Posterior cingulate gyrus (tissue), 11 donors: ENCODE measurements at places on chromosomes 1 and 21.
A peak's percentile ranks its signal among the peaks of the same experiment; 100 is the strongest.

DNA sequence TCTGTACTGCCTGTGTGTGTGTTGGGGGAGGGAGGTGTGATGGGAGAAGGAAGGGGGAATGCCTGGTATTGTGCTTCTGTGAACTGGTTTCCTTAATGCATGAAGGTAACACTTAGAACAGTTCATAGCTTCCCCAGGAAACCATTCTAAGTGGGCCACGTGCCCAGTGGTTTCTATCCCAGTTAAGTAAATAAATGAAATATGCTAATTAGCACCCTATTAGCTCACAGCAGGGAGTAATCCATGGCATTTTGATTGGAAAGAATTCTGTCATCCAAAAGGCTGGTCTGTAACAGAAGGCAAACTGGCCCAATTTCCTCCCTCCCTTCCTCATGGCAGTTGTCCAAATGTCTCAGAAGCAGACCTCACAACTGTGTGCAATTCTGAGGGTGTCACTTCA, 199.3 kb downstream of the TTLL7 start:
- DNase-seq = no peak

GRCh38 chr1:21885236-21886037, 51.7 kb downstream of the HSPG2 start:
- DNase-seq = no peak

DNA sequence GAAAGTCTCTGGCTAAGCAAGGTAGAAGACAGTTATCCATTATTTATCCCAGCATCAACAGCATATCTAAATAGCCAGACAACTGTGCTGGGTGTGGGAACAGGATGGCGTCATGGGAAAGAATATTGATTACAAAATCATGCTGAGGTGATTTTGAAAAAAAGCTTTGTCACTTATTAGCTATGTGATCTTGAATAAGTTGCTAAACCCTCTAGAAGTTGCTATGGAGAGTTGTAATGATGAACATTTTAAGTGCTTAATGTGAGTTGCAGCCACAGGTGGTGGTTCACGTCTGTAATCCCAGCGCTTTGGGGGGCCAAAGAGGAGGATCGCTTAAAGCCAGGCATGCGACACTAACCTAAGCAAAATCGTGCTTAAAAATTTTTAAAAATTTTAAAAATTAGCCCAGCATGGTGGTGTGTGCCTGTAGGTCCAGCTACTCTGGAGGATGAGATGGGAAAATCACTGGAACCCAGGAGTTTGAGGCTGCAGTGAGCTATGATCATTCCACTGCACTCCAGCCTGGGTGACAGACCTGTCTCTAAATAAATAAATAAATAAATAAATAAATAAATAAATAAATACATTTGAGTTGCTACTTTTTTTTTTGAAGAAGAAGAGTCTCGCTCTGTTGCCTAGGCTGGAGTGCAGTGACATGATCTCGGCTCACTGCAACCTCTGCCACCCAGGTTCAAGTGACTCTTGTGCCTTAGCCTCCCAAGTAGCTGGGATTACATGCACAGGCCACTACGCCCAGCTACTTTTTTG, 33.6 kb downstream of the WNT2B start:
- DNase-seq = no peak

DNA sequence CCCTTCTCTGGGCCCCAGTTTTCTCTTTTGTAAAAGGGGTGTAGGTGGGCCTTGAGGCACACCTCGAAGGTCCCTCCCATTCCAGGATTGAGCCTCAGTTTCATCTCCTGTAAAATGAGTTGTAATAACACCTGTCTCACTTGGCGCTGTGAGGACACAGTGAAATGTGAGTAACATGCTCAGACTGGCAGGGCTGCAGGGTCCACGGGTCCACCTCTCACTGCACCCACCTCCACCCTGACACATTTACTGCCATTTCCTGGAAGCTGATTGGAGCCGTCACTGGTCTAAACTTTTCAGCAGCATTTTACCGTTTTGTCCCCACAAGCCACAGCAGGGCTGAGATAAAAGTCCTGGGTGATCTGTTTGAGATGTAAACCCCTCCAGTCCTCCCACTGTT, 398.0 kb downstream of the PTPRU start:
- no peak for DNase-seq

DNA sequence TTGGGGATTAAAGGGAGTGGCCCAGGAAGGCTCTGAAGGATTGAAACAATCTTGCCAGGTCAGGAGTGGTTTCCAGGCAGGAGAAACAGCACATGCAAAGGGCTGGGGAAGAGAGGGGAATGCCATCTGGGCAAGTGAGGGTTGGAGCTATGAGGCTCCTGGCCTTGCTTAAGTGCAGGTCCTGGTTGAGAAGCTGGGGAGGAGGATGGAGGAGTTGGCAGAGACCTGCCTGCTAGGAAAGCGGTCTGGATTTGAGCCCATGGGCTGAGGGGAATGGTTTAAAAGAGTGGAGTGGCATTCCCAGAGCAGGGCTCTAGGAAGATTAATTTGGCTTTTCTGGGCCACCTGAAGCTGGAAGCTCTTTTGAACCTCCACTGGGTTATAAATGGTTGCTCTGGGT, 9.2 kb downstream of the IGSF21 start:
- DNase-seq = peak; percentile 14
